CD4-positive, alpha-beta T cell (primary cell): ENCODE measurements at places on chromosomes 5 and 9.

- DNase-seq: no peak
Observed at GRCh38 chr5:170292179-170293104, 5.1 kb downstream of the LCP2 start.

- no peak for DNase-seq
Observed at GRCh38 chr9:124618476-124618875, 111.3 kb upstream of the NR5A1 start.

DNA sequence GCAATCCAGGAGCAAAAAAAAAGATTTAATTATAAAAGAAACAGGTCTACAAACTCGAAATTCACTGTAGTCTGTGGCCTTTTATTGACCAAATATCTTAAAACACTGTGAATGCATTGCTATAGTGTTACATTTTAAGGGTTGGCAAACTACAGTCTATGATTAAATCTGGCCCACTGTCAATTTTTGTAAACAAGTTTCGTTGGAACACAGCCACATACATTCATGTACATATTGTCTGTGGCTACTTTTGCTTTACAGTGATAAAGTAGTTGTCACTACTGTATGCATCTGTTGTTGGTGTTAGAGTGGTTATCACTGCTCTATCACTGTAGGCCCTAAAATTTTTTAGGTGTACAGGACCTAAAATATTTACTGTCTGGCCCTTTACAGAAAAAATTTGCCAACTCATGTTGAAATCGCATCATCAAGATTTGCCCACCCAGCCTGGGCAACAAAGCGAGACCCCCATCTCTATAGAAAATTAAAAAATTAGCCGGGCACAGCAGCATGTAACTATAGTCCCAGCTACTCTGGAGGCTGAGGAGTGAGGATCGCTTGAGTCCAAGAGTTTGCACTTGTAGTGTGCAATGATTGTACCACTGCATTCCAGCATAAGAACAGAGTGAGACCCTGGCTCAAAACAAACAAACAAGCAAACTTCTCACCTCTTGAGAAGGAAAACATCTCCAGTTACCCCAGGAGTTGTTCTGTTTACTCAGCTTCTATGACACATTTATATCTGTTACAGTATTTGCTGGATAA, 89.0 kb downstream of the ERBIN start:
- no peak for DNase-seq

DNA sequence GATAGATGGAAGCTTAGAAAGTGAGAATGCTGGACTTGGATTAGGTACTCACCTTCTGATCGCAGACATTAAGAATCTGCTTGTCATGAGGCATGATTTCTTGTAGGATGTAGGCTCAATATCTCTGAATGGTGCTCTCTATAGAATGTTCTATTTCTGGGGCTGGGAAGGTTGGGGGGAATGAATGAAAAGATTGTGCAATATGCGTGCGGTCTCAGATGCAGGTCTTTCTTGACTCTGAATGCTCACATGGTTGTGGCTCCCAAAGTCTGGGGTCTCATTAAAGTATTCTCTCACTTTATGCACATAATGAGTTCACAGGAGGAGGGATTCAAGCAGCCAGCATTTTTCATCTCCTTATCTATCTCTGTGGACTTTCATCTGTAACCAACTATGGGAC, 482.0 kb upstream of the CD180 start:
- DNase-seq: no peak

DNA sequence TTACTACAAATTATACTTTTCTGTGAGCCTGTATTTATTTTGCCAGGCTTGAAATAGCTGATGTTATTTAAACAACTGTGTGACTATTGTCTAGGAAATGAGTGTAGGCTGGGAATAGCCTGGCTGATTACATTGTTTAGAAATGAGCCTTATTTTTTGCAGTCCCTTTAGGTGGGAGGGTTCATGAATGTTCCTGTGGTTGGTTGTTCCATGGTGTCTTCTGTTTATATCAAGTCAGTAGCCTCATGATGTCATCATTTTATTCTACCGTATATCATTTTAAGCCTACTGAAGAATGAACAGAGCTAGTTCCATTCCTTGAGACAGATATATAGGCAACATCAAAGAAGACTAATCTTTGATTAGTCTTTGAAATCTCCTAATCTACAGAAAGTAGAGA, 53.1 kb downstream of the MAP1B start:
- no peak for DNase-seq

DNA sequence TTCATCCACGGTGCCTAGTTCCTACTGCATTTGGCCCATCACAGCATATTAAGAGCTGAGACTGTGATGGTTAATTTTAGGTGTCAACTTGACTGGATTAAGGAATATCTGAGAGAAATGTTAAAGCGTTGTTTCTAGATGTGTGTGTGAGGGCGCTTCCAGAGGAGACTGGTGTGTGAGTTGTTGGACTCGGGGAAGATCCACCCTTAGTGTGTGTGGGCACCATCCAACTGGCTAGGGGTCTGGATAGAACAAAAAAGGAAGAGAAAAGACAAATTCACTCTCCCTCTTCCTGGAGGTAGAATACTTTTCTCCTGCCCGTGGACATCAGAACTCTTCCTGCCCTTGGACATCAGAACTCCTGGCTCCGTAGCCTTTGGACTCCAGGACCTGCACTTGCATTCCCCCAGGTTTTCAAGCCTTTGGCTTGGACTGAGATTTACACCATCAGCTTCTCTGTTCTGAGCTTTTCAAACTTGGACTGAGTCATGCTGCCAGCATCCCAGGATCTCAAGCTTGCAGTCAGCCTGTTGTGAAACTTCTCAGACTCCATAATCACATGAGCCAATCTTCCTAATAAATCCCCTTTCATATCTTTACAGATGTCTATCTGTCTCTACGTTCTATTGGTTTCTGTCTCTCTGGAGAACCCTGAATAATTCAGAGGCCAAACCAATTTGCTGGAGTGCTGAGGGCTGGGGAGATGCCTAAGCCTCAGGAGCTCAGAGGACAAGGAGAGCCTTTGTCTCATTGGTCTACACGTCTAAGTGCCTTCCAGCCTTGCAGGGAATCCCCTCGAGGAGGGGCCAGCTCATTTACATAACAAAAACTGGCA, 164.5 kb downstream of the DCP2 start:
- no peak for DNase-seq

DNA sequence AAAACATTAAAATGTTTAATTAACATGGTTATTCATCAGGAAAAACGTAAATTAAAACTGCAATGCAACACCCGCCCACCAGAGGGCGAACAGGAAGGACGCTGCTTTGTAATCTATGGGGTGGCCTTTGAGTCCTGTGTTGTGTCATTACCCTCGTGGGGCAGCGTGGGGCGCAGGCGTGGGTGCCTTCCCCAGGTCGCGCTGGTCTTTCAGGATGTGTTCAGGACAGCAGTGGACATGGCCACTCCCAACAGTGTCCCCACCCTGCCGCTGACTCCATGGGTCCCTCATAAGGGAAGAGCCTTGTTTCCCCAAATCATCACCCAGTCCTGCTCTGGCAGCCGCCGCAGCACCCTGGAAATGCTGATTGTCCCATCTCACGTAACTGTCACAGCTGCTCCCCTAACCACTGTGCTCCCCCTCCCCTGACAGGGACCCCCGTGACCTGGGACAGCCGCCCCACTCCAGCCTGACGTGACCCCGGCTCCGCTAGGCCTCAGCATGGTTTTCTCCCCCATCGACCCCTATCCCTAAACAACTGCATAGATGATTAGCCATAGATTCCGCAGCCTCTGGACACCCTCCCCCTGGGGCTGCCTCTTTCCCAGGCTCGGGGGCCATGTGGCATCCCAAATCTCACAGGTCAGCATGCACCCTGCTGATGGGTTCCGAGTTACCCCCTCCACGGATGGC, 36.4 kb downstream of the GLT6D1 start:
- DNase-seq: peak; percentile 60

GRCh38 chr9:116174347-116174746, 20.8 kb downstream of the PAPPA start:
- DNase-seq: no peak

DNA sequence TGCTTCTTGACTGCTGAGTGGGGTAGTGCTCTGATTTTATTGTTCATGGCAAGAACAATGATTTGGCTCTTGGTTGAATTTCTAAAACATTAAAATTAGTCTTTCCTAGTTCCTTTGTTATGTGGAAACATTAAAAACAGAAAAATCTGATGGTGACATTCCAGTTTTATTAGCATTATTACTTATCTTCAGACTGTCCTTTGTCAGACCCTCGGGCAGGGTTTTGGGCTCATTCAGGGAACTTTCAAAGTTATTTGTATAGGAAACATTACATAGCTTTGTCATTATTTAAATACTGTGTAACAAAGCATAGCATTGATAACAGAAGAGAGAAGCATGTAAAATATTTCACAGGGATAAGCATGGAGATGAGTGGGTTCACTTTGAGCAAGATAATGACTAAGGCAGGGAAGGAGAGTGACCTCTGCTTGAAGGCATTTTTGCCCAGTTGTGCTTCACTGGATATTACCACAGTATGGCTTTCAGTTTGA, 119.9 kb downstream of the KDM4C start:
- no peak for DNase-seq

DNA sequence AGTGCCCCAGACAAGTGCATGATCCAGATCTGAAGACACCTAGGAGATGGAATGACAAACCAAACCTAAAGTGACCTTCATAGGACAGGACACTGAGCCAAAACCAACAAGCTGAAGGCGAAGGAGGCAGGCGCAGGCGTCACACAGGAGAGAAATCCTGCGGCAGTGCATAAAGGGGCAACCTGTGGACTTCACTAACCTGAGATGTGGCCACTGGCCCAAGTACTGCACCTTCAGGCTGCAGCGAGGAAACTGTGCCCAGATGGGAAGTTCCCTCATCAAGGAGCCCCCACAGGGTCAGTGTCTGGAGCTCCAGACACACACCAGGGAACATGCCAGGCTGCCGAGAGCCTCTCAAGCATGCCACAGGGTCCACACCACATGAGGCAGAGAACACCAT, 3.7 kb downstream of the IPPK start:
- DNase-seq: no peak

DNA sequence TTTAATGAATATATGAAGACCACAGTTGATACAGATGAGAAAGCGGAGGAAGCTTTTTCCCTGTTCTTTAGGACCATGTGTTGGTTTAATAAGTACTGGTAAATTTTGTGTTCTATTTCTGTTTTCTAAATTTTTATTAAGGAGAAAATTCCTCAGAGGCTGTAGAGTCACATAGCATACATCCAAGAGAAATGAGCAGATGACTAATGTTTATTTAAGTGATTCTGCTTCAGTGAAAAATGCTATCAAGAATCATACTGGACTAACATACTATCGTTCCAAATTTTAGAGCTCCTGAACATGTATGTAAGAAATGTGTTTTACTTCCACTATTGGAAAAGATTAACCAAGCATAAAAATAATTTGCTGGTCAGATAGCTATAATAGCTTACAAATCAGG, 115.0 kb downstream of the KIAA1958 start:
- DNase-seq: no peak

GRCh38 chr9:113462781-113463286, 693 bp upstream of the RGS3 start:
- no peak for DNase-seq

DNA sequence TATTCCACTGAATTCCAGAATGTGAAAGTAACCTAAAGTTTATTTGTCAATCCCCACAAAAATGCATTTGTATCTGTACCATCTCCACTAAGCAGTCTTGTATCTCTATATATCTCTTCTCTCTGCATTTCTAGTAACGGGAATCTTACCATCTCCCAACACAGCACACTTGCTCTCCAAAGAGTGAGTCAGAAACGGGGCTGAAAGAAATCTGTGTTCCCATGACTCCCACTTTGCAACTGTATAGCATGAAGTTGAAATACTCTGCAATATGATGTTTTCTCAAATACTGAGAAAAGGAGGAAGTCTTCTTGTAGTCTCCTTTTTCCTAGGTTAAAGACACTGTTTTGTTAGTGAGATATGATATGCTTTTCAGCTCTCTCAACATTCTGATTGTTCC, 848.8 kb upstream of the ACO1 start:
- DNase-seq: no peak

- no peak for DNase-seq
Observed at GRCh38 chr5:168976311-168976970, 324.5 kb downstream of the SLIT3 start.

- no peak for DNase-seq
Observed at GRCh38 chr9:132656299-132656698, 13.5 kb downstream of the DDX31 start.

DNA sequence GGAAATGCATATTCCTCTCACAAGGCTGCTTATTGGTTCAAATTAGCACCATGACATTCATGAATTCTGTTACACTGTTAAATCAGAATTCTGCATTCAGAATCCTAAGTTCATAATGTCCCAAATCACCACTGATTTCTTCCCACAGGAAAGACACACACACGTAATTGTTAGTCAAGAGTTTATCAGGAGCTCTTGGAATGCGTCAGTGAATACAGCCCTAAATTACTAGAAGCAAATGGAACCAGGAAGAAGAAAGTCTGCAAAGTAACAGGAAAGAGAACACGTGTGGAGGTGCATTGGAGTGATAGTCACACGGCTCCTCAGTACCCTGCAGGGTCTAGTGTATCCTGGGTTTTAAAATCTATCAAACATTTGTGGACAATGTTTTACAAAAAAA, 110.2 kb downstream of the ANXA2R start:
- DNase-seq: no peak

DNA sequence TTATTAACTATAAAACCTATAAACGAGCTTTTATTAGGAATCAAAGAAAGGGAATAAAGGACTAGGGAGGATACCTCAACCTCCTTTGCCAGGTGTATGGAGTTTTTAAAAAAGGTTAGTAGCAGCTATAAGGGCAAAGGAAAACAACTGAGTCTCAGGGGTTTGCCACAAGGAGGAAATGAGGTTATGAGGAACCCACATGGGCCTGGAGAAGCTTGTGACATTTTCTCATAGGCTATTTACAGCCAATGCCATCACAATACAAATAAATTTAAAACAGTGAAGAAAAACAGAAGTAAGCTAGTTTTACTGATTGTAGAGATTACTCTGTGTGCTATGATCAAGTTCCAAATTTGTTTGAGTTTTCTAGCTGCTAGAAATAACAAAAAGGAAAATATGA, 92.6 kb downstream of the CDKN2A start:
- no peak for DNase-seq

- no peak for DNase-seq
Observed at GRCh38 chr5:169934990-169935389, 45.3 kb downstream of the INSYN2B start.

DNA sequence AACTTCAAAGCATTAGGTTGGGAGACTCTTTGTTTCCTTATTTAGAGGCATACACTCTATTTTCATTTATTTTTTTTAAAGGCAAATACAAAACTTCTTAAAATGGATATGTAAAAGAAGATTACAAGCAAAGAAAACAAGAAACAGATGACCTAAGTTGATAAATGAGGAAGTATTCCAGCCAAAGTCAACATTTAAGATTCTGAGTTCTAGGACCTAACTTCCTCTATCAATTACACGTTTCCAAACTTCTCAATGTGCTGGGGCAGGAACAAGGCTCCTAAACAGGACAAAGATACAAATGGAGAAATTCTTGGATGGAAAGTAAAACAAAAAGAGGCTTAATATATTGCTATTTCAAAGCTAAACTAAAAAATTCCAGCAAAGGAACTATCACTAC, 89.5 kb downstream of the TLE1 start:
- no peak for DNase-seq

GRCh38 chr5:149857499-149857898, 87.1 kb downstream of the PDE6A start:
- no peak for DNase-seq
